ENCODE measurements at places on chromosomes 3 and 15.
A peak's percentile ranks its signal among the peaks of the same experiment; 100 is the strongest.

GRCh38 chr15:88089024-88089620 lies 167.4 kb downstream of the NTRK3 start:
- no peak for DNase-seq

GRCh38 chr3:128317101-128317697 lies 149.5 kb downstream of the DNAJB8 start:
- no peak for DNase-seq

DNA sequence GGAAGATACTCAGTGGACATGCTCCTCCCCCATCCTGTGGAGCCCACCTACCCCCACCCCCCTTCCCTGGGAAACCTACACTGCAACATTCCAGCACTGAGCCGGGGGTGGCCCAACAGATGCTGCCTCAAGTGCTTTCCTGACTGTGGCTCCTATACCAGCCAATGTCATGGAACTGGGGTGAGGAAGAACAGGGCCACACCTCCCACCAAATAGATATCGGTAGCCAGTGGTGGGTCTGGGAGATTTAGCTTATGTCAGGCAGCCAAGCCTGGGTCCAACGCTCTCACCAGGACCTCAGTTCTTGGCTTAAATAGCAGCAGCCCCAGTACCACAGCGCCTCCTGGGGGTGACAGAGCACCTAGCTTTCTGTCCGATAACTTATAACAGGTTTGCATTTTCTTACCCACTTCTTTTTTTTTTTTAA lies 30.3 kb downstream of the CDC25A start:
- peak; percentile 42 for DNase-seq

DNA sequence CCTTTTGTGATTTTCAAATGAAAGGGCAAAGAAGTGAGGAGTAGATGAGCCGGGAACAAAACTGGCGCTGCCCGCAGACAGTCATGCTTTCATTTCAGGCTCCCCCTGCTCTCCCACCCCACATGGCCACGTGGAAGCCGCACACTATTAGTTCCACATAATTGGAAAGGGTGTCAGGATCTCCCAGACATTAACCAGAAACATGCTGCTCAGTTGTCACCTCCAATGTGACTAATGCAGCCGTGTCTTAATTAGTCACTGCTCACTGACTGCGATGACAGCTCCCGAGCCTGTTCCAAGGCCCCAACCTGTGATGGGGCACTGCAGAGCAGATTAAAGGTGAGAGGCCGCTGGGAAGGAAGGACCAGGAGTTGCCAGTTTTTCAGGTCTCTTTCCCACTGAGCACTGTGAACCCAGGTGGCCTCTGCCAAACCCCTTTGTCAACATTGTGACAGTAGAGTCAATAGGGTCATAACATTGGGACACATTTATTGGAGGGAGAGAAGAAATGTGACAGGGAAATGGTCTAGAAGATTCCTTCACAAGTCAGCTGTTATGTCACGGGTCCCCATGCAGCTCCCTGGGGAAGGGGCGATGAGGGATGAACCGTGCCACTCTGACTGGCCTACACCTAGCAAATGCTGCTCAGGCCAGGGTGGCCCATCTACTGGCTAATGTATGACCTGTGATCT lies 38.6 kb upstream of the SFMBT1 start:
- DNase-seq: no peak

- no peak for DNase-seq
Measured at GRCh38 chr15:51075364-51075763, 19.3 kb downstream of the TNFAIP8L3 start.

DNA sequence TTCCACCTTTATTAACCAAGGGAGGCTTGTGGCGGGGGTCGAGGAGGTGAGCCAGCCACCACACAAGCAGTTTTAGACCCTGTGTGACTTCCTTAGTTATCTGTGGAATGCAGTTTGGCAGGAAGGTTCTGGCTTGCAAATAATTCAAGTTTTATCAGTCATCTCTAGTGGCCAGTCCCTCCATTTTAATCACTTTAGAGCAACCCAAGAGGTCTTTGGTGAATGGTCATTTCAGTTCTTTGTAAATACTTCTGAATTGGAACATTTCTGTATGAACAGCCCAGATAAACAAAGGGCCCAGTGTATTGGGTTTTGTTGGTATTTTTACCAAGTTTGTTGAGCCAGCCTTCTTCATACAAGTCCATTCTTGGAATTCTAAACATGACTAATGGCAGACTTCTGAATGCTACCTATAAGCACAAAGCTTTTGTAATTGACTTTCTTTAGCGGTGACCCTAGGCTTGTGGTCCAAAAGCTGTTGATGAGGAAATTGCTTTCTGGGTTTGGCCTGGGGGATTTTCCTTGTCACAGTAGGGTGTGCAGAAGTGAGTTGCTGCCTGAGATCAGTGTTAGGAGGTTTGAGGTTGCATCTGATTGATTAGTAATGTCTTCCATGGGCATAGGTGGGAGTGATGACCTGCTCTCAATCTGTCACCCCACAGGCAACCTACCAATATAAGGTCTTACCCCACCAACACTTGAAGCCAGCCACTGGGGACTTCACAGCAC lies 193.3 kb upstream of the TOPAZ1 start:
- DNase-seq: no peak

- DNase-seq: no peak
Measured at GRCh38 chr3:14766428-14767244, 52.1 kb upstream of the FGD5 start.

DNA sequence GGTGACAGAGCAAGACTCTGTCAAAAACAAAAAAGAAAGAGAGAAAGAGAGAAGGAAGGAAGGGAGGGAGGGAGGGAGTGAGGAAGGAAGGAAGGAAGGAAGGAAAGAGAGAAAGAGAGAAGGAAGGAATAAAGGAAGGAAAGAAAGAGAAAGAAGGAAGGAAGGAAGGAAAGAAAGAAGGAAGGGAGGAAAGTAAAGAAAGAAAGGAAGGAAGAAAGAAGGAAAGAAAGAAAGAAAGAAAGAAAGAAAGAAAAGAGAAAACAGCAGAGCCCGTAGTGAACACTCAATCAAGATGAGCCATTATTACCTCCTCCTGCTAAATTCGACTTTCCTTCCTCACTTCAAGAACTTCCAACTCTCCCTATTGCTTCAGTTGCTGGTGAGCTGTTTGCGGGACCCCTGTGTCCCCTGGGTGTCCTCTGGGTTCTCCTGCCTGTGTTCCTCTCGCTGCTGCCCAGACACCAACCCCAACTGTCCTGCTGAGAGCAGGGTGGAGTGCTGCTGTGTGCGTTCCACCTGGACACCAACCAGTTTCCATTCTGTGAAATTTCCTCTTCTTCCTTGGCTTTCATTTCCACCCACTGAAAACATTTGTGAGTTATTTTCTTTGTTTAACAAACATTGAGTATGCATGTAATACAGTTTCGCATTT lies 266.4 kb downstream of the FAM43A start:
- no peak for DNase-seq

DNA sequence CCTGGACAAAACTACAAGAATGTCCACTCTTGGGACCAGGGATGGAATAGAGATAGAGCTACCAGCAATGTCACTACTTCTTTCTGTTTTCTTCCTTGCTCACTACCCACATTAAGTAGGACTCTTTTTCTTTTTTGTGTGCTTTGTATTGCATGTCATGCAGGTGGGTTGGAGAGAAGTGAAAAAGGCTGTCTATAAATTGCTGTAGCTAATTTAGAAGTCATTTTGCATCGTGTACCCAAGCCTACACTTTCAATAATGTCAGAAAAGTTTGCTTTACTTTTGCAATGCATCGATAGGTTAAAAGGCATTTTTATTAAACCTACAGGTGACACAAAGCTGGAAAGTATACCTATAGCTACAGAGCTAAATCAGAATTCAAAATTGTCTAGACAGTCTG lies 58.9 kb downstream of the GTF2E1 start:
- no peak for DNase-seq

GRCh38 chr3:186849374-186849975 lies 7.0 kb downstream of the ADIPOQ start:
- peak; percentile 28 for DNase-seq

- DNase-seq: no peak
Measured at GRCh38 chr3:1294586-1294985, 201.8 kb downstream of the CNTN6 start.

DNA sequence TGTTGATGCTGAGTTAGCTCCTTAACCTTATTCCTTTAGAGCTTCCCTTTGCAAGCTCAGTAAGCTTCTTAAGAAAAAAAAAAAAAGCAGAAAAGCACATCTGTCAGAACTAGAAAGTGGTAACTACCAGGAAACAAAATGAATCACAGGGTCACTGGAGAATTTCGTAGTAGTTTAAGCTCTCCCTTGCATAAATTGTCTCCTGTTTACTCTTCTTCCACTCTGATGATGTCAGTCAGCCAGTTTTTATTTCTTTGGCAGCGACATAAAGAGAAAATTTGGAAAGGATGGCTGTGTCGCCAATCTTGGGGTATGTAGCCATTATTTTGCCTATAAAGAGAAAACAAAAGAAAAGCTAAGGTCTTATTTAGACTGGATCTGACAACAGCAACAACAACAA lies 3.2 kb upstream of the GABRR3 start:
- no peak for DNase-seq

DNA sequence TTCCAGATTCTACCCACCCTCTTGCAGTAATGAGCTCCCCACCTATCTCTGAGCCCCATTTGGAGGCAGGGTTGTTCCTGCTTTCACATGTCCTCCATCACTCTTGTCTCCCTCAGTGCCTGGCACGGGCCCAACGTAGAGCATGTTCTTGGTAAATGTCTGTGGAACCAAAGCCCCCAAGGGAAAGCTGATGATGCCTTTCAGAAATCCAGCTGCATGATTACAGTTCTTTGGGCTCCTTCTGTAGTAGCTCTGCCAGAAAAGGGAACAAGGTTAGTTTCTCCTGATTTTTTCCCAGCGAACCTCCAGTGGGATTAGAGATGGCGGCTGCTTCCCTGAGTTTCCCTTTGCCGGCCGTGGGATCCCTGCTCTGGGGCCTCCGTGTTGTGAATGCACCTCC lies 39.3 kb downstream of the CGNL1 start:
- no peak for DNase-seq

GRCh38 chr3:41045491-41045890 lies 153.8 kb upstream of the CTNNB1 start:
- DNase-seq: no peak

DNA sequence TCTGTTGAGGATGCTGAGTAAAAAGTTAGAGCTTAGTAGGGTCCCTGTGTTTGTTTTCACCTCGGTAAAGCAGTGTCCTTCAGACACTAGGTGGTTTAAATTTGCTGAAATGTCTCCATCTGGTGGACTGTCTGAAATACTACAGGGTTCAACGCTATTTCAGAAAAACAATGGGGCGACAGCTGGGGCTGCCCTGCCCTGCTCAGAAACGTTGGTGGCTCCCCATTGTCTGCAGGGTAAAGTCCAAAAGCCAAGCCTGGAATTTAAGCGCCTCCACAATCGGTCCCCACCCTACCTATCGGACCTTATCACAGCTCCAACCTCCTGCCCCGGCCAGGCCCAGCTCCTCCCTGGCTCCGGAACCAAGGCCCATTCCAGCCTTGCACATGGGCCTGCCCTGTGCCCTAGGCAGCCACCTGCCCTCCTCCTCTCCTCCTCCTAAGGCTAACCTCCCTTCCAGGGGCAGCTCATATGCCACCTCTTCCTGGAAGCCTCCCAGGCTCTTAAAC lies 4.3 kb upstream of the TSEN2 start:
- peak; percentile 26 for DNase-seq

DNA sequence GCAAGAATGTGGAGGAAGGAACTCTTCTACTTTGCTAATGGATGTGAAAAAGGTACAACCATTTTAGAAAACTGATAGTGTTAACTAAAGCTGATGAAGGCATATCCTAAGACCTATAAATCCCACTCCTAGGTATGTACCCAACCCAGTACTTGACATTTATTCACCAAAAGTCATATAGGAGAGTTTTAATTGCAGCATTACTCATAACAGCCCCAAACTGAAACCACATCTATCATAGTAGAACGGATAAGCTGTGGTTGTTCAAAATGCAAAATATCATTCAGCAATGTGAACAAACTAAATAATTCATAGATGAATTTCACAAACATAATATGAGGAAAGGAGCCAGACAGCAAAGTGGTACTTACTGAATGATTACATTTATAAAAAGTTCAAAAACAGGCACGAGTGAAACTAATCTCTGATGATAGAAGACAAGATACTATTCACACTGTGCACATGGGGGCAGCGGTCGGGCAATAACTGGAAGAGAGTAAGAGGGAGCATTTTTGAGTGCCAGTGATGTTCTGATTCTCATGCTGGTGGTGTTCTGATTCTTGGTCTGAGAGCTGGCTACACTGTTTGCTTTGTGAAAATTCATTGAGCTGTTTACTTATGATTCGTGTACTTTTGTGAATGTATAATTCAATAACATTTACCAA lies 34.3 kb downstream of the GOLIM4 start:
- no peak for DNase-seq

DNA sequence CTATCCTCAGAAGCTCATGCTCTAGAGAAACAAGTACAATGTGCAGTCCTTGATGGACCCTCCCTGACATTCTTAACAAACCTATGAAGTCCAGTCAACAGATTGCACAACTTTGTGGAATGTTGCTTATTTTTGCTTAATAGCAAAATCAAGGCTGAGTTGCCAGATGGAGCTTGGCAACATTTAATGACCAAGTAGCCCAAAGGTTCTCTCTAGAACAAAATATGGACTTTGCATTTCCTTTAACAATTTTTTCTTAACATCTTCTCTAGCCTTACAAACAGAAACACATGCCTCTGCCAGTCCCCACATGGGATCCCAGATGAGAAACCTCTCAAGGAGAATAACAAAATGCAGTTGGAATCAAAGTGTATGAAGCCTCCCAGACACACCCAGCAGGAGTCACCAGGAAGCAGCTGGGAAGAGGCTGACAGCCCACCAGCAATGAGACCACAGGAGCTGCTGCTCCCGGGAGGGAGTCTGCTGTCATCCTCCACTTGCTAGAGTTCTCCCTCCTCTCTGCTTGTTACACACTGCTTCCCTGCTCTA lies 422.5 kb upstream of the CDIN1 start:
- no peak for DNase-seq

DNA sequence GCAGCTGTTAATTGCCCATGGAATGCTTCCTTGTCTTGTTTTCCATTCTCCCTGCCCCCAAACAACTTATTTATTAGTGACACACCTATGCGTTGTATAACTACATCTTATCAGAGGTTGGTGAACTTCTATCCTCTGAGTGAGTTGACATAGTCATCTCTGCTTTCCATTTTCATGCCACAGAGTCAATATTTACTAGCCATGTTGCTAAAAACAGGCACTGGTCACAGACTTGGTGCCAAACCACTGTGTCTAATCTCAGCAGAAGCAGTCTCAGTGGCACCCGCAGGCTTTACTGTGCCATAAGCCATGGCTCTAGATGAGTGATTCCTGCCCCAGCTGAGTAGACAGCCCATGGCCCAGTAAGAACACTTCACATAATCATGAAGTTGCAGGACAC lies 26.5 kb downstream of the DAPK2 start:
- no peak for DNase-seq

DNA sequence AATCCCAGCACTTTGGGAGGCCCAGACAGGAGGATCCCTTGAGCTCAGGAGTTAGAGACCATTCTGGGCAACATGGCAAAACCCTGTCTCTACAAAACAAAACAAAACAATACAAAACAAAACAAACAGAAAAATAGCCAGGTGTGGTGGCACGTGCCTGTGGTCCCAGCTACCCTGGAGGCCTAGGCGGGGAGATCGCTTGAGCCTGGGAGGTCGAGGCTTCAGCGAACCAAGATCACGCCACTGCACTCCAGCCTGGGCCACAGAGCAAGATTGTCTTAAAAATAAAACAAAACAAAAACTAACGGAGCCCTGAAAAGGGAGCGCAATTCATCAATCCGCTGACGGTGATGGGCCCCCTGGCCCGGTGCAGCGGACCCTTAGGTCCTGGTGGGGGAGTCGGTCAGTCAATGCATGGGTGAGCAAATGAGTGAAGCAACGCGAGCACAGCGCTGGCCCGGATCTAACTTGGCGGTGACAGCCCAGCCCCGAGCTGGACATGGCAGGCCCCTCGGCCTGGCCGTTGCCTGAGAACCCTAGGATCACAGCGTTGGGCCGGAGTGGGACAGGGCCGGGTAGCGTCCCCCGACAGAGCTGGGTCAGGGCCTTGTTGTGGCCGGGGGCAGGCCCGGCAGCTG lies 52.4 kb upstream of the BLM start:
- no peak for DNase-seq
